ENCODE measurements at places on chromosomes 3 and 15. TPM values are rescaled to one million over a fixed set of nuclear protein-coding genes. Genes with fewer than 3 reads are reported as not detected.
A peak's percentile ranks its signal among the peaks of the same experiment; 100 is the strongest.

DNA sequence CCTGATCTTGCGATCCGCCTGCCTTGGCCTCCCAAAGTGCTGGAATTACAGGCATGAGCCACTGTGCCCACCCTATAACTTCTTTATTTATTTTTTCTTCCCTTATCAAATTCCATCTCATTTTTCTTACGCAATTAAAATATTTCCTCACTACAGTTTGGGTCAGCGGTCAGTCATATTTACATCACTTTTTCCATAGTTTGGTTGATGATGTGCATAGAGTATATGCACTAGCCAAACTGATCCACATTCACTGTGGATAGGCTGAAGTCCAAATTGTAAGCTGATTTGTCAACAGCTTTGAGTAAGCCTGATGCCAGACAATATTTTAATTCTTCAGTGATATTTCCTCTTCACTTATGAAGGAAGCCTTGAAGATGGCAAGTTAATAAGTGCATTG lies 256.3 kb downstream of the TIGIT start:
- peak; percentile 83 for DNase-seq

GRCh38 chr3:16821053-16821452 lies 63.7 kb upstream of the PLCL2 start:
- DNase-seq: no peak

Gene SHF
- 4.6 TPM for total RNA-seq

Gene OSBPL10
- total RNA-seq: 21.1 TPM

Gene C3orf70
- total RNA-seq: 3.0 TPM
